ENCODE measurements at places on chromosomes 7 and 10. TPM values are rescaled to one million over a fixed set of nuclear protein-coding genes. Genes with fewer than 3 reads are reported as not detected.

Gene SORCS1
- total RNA-seq = 0.08 TPM

Gene NHLRC2
- 9.2 TPM for total RNA-seq

Gene FAM24B
- total RNA-seq = 2.2 TPM

Gene AGMO
- total RNA-seq = under 0.01 TPM

All from epithelial cell of alveolus of lung (primary cell).